NCI-H2171 treated with DMSO at 0.1 percent for 48 hours (cell line): ENCODE measurements at places on chromosomes 5 and 9.

DNA sequence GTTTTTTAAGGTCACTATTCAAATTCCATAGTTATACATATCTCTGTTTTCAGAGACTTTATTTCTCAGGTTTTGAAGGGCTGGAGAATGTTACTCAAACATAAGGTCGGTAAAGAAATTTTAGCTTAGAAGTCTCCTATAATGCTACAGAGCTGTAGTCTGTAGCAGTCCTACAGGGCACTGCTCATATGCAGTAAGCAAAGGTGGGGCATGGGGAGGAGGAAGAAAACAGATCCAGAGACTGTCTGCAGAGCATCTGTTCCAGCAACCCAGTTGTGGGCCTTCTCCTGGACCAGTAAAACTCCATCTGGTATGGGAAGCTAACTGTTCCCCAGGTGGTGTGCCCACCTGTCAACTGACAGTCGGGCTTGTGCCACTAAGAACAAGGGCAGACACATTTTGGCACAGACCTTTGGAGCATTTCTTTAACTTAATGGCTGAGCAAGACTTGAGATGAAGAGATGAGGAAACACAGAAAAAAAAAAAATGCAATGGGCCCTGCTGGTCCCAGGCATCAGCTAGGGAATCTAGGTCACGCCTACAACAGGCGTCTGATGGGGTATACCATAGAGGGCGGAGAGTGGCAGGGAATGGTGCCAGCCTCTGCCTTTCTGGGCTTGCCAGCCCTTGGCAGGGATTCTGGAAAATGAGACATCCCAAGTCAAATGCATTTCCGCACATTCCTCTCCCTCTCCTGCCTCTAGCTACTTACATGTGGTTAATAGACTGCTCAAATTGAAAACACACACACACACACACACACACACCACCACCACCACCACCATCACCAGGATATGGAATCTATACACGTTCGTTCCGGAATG, 218.9 kb downstream of the ARL15 start:
- peak; percentile 100 for DNase-seq

DNA sequence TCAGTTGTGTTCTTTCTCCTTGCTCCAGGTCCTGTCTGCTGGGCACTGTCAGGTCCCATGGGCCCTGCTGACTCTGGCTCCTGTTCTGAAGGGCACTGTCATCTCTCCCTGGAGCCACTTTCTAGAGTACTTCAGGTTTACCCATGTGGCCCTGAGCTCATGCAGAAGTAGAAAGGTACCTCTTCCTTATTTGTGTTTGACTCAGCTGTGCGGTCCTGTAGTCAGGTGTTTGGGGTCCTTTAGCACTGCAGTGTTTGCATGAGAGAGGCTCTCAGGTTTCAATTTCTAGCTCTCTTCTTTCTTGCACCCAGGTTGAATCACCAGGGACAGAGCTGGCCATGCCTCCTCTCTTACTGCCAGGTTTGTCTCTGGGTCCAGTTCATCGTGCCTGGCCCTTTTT, 71.5 kb downstream of the HSPA4 start:
- DNase-seq = no peak

- no peak for DNase-seq
Measured at GRCh38 chr9:91857291-91858212, 92.5 kb downstream of the ROR2 start.

GRCh38 chr9:111603041-111603440, 3.6 kb upstream of the PTGR1 start:
- DNase-seq = no peak

- DNase-seq = no peak
Measured at GRCh38 chr9:114080773-114081440, 2.8 kb upstream of the AMBP start.

DNA sequence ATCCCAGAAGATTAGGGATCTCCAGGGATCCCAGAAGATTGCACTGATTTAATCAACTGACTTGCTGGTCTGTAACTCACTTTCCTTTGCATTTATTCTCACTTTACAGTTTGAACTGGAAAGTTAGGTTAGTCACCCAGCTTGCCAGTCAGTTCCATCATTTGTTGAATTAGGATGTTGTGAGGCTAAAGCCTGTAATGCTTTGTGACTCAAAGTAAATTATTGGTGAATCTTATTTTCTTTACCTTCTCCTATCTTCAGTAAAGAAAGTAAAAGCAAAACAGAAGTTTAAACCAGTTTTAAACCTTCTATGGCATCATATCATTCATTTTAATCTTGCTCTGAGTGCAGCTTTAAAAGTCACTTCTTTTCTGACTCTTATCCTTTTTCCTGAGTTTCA, 85.8 kb downstream of the SLC44A1 start:
- DNase-seq = no peak
